CD4-positive, alpha-beta T cell treated with Interleukin-21 for 1 hour (primary cell): ENCODE measurements at places on chromosomes 13 and 19.

DNA sequence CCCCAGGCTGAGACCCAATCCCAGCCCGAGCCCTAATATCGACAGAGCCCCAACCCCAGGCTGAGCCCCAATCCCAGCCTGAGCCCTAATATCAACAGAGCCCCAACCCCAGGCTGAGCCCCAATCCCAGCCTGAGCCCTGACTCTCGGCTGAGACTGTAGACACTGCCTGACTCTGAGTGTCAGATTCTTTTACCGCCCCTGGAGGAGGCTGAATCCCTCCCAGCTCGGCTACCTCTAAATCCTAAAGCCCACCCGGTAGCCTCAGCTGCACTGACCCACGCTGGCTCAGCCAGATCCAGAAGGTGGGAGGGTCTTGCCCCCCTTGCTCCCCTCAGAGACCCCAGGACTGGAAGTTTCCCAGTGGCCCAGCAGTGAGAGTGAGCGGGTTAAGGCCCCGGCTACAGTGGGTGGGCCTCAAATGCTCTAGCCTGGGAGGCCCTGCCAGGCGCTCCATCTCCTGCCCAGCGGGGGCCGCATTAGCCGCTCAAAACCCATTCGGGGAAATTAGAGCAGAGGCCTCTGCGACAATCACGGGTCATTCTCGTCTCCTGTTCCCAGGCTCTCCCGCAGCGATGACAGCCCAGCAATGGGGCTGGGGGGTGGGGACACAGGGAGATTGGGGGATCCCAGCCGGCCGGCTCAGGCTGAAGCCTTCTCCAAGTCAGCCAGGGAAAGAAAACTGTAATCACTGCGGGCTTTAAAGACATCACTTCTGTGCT lies 43.8 kb downstream of the ZNRF4 start:
- no peak for DNase-seq

- DNase-seq, result no peak
Measured at GRCh38 chr13:49417161-49417560, 26.7 kb downstream of the CAB39L start.

- no peak for DNase-seq
Measured at GRCh38 chr19:39946532-39946931, 12.1 kb upstream of the FCGBP start.

GRCh38 chr13:89113744-89114143 lies 1442.6 kb downstream of the SLITRK5 start:
- no peak for DNase-seq

DNA sequence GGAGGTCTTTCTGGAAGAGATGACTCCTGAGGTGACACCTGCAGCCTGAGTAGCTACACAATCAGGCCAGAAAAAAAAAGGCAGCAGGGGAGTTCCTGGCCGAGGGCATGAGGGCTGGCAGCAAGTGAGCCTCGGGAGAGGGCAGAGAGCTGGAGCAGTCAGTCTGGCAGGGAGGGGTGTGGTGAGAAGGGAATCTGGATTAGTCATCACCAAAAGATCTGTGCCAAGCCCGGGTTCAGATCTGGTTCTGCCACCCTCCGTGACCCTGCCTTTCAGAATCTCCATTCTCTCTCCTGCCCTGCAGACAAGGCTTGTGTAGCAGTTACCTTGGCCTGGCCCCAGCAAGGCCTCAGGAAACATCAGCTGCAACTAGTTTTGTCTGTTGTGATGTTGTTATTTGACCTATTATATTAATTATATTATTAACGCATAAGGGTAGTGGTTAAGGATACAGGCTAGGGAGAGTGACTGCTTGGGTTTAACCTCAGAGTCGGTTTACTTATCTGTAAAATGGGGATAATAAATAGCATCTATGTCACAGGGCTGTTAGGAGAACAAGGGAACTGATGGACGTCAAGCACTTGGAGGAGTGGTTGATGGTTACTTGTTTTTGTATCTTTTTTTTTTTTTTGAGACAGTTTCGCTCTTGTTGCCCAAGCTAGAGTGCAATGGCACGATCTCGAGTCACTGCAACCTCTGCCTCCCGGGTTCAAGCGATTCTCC lies 2.7 kb upstream of the CAPNS1 start:
- DNase-seq, result no peak

GRCh38 chr19:1182068-1182467 lies 8.0 kb upstream of the SBNO2 start:
- DNase-seq, result no peak

DNA sequence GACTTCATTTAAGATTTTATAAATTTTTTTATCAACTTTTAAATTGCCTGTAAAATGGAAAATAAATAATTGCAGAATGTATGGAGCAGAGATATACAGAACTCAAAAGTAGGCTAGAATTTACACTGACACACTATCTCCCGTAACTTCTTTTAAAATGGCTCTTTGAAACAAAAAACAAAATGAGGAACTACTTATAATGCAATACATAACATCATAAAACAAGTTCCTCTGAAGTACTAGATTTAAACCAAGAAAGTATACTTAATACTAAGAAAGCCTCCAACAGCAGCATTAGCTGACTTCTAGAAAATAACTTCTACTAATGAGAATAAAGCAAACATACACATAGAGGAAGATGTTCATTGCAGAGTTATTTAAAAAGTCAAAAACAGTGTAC lies 17.0 kb downstream of the RBM26 start:
- no peak for DNase-seq

- no peak for DNase-seq
Measured at GRCh38 chr13:110981379-110981778, 66.5 kb upstream of the ANKRD10 start.

- no peak for DNase-seq
Measured at GRCh38 chr19:39053276-39054090, 21.1 kb upstream of the FBXO27 start.

- DNase-seq, result no peak
Measured at GRCh38 chr13:85543144-85543543, 256.1 kb downstream of the SLITRK6 start.

DNA sequence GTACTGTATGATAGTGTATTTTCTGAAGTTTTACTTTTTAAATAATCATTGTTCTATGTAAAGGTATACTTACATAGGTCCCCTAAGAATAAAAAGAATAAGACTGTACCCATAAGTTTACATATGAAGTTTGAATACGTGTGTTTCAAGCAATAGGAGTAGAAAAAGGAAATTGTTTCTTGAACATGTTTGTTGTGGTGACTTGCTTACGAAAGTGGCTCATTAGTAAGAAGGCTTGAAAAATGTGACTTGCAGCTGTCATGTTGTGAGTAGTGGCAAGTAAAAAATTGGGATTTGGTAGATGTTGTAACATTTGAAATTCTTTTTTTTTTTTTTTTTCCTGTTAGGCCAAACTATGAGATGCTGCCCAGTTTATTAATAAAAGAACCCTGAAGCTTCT lies 203.3 kb downstream of the LMO7 start:
- DNase-seq, result no peak

- DNase-seq, result no peak
Measured at GRCh38 chr19:52231154-52231910, 38.1 kb upstream of the ZNF766 start.

- no peak for DNase-seq
Measured at GRCh38 chr13:87810920-87811344, 139.8 kb downstream of the SLITRK5 start.

DNA sequence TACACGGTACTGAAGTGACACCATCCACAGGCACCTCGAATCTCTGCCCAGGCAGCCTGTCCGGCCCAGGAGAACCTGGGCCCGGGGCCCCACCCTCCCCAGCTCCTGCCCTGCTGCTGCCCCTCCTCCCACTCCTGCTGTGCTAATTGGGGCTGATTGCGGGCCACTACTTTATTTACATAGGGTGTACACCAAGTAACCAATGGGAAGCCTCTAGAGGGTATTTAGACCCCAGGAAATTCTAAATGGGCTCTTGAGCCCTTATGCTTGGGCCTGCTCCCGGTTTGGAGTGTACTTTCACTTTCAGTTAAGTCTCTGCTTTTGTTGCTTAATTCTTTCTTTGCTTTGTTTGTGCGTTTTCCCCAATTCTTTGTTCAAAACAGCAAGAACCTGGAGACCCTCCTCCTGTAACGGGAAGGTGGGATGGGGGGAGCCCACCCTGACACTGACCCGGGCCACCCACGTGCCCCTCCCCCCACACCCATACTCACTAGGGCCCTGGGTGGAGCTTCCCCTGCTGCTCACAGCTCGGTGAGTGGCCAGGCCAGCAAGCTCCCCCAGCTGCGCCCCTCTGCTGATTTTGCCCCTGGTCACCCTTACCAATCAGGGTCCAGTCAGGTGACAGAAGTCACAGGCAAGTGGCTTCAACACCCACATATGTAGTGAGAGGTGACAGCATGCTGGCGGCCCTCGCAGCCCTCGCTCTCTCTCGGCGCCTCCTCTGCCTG lies 9.4 kb downstream of the SCGB2B2 start:
- DNase-seq, result peak; percentile 19

DNA sequence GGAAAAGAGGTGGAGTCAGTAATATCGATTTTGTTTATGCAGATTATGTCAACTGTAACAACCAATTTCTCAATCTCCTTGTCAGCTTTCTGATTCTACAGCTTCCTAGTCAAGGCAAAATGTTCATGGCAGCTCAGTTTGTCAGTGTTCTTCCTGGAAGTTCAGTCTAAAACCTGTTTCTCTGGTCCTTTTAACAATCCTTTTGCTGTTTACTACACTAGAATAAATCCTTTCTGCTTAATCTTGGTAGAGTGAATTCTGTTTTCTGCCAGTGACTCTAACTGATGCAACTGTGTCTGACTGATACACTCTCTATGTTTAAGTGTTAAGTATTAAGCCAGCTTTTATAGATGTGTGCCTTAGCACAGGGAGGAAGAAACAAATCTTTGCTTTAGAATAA lies 516.9 kb upstream of the KLF12 start:
- DNase-seq, result no peak
